ENCODE measurements at places on chromosomes 2 and 18.

- DNase-seq, result no peak
Measured at GRCh38 chr2:106960683-106961161, 74.8 kb upstream of the ST6GAL2 start.

DNA sequence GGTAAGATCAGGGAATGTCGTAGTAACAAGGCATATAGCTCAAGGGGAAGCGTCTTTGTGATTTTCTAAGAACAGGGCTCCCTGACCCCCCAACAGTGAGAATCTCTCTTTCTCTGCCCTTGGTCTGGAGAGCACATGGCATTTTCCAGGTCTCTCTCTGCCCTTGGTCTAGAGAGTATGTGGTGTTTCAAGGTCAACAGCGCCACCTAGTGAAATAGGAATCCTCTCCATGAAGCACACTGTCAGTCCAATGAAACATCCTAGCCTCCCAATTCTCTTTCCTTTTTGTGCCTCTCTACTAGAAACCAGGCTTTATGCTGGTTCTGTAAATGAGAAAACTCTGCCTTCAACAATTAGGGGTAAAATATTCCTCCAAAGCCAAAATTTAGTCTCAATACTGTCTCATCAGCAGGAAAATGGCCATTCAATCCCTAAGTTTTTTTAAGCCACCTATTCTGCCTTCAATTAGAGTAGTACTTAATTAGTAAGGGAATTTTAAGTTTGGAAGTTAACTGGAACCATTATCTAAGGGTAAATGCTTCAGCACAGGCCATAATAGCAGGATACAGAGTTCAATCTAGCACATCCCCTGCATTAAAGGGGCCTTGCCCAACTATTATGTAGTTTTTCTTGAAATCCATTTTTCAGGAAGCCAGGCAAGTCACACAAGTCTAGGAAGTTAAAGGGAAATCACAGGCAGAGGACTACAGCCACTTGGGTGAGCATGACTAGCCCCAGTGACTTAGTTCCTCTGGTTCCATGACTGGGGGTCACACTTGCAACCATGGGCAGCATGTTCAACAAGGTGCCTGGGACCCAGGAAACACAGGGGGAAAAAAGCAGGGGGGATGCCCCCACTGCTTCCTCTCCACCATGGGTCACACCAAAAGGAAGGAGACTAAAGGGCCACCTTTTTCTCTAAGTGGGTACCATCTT is 12.4 kb downstream of the DYM start:
- DNase-seq, result no peak

DNA sequence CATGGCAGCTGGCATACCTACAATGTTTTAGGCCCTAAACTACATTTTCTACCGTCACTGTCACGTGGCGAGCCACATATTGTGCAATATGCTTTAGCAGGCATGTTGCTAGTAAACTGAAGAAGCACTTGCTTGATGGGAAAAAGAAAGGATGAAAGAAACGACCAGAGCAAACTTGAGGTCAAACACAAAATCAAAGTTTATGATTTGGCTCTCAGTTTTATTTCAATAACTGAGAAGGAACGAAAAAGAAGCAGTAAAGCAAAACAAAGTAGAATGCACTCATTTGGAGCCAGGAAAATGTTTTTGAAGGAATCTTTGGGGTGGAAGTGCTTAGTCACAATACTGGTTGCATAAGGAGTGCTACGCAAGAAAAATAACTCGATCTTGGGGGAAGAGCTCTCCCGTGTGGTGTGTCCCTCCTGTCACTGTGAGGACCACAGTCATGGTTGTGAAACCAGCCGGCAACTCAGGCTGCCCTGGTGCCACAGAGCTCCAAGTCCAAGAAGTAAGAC is 349.8 kb downstream of the RBM43 start:
- peak; percentile 88 for DNase-seq

DNA sequence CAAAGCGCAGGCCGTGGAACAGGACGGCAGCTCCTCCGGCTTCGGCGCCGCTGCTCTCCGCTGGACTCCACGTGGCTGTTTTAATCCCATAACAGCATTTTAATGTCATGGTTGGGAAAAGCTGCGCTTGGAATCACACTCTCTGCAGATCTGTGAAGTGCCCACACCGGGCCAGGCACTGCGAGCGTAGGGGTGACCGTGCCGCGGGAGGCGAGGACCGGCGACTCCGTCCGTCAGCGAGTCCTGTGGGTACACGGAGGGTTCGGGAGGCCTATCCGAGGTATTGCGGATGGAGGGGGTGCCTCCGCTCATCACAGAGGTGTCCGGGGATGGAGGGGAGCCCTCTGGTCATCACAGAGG is 198.0 kb upstream of the SALL3 start:
- DNase-seq, result no peak

DNA sequence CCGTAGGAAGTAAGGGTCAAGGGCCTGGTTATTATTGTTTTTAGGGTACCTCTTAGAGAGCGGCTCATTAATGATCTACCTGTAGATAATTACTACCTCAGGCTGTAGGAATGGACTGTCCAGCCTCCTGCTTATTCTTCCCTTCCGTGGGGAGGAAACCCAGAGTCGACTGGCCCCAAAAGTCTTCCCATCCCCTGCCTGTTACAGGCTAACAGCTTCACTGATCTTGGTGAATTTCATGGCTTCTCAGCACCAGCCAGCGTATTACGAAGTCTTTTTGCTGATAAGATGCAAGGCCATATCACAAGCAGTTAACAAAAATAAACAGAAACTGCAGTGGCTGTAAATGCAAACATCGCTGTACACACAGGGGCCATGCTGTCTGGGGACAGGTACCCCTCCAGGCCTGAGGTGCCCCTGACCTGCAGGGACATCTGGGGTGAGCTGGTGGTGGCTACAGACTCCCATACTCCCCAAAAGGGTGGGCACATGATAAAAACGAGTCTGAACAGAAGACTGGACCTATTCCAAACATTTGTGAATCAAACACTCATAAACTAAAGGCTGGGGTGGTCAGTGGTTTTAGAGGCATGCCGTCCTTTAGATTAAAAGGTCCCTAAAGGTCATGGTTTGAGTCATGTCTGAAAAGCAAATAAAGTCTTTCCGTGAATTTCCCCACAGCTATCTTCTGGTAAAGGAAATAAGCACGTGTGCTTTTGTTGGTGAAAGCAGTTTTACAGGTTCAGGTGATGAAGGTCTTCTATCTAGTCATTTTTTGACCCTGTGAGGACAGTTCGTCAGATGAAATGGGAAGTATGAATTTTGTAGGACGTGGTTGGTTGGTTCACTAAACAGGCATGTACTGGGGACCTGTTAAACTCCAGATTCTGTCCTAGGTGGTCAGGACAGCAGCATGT is 36.7 kb downstream of the TTC39C start:
- no peak for DNase-seq

DNA sequence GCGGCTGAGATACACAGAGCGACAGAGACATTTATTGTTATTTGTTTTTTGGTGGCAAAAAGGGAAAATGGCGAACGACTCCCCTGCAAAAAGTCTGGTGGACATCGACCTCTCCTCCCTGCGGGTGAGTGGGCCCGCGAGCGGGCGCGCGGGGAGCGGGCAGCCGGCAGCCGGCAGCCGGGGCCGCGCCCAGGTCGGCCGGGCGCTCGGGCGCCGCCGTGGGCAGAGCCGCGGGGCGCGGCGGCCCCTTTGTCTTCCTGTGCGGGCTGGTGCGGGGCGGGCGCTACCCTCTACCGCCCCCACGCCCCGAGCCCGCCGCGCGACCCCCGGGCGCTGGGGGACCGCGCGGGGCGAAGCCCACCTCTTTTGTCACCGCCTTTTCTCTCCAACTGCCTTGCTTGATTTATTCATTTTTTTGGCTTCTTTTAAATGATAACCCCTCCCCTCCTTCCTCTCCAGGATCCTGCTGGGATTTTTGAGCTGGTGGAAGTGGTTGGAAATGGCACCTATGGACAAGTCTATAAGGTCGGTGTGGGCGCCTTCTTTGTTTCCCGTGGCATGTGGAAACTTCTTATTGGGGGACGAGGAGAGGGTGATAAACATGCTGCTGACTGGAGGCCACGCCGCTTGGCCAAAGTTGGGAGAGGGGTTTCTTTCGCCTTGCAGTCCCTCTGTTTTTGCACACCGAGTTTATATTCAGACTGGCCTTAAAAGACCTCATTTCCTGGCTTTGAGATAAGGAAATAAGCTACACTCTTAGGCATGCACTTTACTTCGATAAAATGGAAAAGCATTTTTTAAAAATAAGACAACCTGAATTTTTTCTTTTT is 722 bp downstream of the MAP4K4 start:
- DNase-seq, result no peak

- DNase-seq, result no peak
Measured at GRCh38 chr2:12009323-12009905, 263.0 kb downstream of the LPIN1 start.

- DNase-seq, result no peak
Measured at GRCh38 chr2:223619486-223620129, 17.4 kb upstream of the SCG2 start.

DNA sequence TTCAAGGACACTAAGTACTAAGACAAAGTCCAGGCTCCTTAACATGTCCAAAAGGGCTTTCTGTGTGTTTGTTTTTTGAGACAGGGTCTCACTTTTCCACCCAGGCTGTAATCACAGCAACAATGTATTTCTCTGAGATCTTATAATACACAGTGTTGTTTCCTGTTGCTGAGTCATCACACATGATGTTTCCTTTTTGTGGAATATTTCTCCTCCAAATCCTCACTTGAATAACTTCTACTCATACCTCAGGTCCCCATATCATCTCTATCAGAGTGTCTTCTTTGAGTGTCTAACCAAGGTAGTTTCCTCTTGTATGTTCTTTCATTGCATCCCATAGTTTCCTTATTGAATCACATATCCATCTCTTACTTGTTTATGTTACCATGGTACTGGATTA is 632.0 kb upstream of the PIK3C3 start:
- DNase-seq, result no peak

- no peak for DNase-seq
Measured at GRCh38 chr18:79763407-79763806, 34.3 kb upstream of the KCNG2 start.

DNA sequence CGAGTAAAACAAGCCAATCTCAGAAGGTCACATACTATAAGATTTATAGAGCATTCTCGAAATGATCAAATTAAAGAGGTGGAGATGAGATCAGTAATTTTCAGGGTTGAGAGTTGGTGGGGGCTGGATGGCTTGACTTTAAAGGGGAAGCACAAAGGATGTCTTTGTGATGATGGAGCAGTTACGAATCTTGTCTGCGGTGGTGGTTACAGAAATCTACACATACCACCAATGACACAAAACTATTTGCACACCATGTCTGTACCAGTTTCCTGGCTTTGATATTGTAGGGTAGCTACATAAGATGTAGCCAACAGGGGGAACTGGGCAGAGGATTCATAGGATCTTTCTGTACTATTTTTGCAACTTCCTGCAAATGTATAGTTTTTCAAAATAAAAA is 190.6 kb upstream of the SMIM21 start:
- DNase-seq, result no peak
